CD4-positive, alpha-beta T cell treated with Interleukin-4 for 4 hours (primary cell): ENCODE measurements at places on chromosomes 7 and 10.

DNA sequence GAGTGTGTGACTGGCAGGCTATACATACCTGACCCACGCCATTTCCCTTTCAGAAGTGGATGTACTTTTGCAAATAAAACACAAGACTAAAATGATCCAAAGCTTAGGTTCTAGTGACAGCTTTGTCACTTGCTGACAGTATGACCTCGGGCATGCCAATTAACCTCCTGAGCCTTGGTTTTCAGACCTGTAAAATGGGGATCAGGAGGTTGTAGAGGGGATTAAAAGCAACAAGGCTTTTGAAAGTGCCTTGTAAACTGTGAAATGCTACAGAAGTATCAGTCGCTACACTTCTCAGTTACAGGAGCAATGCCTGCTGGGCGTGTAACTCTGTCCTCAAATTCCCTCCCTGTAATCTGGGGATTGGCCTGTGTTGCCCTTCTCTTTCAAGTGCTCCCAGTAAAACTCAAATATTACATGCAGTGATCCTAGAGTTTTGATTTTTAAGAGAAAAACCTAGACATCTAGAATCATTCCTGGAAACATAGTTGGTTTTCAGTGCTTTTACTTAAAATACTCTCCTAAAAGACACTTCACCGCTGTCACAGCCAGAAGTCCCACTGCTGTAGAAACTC lies 8.8 kb upstream of the GRB10 start:
- no peak for DNase-seq

DNA sequence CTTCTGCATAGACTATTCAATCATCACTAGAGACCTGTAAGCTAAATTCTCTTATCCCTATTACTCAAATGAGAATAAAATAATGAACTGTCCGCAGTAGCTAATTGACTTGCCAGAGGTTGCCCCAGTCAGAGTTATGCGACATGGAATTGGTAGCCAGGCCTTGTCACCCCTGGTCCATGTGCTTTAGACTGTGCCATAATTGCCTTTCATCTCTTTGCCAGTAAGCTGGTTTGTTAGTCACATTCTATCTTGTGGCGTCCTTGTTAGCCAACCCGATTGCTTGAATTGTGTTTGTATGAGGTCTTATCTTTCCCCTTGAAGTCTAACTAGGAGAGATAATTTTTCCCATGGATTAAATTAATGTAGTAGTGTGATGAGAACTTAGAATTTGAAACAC lies 262.6 kb downstream of the CSTF2T start:
- DNase-seq = no peak

DNA sequence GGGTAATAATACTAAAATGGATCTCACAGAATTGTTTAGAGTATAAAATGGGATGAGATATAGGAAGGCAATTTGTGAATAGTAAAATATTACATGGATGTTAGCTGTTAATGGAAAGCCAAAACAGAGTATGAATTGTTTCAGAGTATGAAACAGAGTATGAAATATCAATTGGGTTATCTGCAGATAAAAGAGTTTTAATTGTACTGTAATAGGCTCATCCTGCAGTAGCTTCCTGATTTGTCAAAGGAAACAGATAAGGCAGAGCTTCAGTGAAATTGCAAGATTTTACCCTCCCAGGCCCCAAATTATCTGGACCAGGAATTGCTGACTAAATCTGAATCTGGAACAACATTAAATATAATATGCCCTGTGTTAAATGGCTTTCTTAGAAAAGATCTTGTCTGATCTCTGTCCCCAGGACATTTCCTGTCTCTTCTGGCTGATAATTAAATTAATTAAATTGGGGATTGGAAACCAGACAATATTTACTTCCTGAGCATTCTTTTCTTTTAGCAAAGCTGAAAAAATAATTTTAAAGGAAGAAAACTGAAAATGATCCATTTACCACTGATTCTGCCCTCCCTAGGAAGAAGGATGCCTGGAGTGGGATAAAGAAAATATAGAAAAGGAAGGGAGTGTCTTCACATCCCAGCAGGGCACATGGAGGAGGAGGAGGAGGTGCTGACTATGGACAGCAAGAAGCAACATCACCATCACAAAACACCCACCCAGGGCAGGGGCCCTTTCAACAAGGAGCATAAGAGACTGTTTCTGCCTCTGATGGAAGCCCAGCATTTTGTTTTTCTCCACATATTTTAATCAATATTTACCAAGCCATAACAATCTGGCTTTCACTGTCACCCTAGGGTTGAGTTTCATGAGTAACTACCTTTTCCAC lies 18.5 kb downstream of the PTN start:
- DNase-seq = no peak

GRCh38 chr10:61804414-61804813 lies 97.1 kb upstream of the ARID5B start:
- DNase-seq = no peak

GRCh38 chr7:27106181-27106900 lies 3.9 kb upstream of the HOXA2 start:
- DNase-seq = no peak

DNA sequence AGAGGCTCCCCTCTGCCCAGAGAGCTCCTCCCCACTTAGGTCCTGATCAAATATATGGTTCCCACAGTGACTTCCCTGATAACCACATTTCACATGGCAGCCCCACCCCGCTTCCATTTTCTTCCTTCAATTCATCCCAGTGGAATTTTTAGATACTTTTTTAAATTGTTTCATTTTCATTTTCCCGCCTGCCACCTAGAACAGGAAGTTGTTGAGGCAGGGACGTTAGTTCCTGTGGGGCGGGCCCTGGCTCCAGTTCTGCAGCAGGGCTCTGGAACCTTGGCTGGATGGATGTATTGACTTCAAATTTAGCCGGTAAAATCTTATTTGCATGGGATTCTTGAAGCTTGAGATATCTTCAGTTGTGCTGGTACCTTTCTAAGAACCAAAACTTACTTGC lies 226.6 kb downstream of the PAXIP1 start:
- DNase-seq = no peak

DNA sequence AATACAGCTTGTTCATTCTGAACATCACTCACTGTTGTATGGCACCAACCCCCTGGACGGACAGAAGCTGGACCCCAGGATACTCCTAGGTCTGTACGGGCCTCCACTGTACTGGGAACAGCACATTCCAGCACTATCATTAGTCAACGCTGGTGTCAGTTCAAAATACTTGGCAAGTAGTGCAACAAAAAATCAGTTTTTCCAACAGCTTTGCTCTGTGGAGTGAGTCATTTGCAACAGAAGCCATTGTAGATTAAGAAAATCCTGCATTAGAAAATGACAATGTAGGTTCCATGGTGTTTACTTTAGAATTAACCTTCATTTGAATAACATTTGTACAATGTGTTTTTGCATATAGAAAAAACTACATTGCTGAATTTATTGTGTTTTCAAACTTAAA lies 266.6 kb downstream of the HDAC9 start:
- DNase-seq = no peak

- DNase-seq = no peak
Observed at GRCh38 chr7:68146983-68147382, 1150.3 kb downstream of the TYW1 start.

- no peak for DNase-seq
Observed at GRCh38 chr10:12063483-12063818, 5.3 kb upstream of the DHTKD1 start.

DNA sequence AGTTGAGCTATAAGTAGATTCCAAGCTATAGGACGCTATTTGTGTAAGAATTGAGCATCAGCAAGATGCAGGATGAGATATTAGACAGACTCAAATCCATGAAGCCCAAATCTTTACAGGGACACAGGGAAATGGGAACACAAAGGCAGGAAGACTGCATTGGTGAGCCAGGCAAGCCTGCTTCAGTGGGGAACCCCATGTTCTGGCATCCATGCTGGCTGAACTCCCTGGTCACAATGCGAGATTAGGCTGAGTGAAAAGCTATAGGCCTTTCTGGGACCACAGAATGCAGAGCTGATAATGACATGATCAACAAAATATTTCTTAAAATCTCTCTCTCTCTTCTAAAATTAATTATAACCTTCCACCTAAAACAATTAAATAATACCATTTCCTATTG lies 170.5 kb downstream of the CDC14C start:
- no peak for DNase-seq

DNA sequence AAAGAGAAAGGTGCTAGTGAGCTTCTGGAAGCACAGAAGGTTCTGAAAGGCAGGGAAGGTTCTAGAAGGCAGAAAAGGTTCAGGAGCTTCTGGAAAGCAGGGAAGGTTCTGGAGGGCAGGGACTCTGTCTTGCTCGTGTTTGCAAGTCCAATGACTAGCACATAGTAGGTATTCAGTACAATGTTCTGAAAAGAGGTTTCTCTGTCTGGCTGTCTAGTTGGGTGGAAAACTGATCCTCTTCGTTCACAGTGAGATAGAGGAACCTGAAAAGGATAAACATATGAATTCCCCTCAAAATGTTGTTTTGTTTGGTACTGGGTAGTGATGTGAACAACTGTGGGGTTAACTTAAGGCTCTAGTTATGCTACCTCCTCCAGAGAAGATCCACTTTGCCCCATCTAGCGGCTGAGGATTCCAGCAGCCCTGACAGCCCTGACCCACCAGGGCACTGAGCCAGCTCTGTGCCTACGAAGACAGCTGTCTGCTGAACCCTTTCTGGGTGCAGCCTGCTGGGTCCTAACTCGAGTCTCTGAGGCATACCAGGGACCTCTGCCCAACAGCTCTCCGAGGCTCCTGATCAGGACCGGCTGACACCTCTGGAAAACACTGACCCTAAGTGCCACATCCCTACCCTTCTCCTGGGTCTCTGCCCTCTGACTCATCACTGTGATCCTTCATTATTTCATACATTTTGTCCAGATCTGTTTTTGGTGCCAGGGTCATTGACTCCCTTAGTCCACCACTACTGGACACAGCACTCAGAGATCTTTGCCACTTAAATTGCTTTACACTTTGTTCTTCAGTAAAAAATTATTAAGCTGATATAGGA lies 15.4 kb downstream of the PTPRN2 start:
- no peak for DNase-seq

GRCh38 chr10:133509700-133510099 lies 17.5 kb upstream of the CYP2E1 start:
- DNase-seq = no peak

GRCh38 chr10:33321516-33321915 lies 13.0 kb downstream of the NRP1 start:
- no peak for DNase-seq

- no peak for DNase-seq
Observed at GRCh38 chr10:86678999-86679792, 10.9 kb downstream of the LDB3 start.

- no peak for DNase-seq
Observed at GRCh38 chr7:47325337-47325736, 256.6 kb downstream of the TNS3 start.

- no peak for DNase-seq
Observed at GRCh38 chr10:115023715-115024114, 69.5 kb upstream of the ATRNL1 start.

GRCh38 chr7:41886262-41886900 lies 183.5 kb upstream of the INHBA start:
- DNase-seq = no peak

DNA sequence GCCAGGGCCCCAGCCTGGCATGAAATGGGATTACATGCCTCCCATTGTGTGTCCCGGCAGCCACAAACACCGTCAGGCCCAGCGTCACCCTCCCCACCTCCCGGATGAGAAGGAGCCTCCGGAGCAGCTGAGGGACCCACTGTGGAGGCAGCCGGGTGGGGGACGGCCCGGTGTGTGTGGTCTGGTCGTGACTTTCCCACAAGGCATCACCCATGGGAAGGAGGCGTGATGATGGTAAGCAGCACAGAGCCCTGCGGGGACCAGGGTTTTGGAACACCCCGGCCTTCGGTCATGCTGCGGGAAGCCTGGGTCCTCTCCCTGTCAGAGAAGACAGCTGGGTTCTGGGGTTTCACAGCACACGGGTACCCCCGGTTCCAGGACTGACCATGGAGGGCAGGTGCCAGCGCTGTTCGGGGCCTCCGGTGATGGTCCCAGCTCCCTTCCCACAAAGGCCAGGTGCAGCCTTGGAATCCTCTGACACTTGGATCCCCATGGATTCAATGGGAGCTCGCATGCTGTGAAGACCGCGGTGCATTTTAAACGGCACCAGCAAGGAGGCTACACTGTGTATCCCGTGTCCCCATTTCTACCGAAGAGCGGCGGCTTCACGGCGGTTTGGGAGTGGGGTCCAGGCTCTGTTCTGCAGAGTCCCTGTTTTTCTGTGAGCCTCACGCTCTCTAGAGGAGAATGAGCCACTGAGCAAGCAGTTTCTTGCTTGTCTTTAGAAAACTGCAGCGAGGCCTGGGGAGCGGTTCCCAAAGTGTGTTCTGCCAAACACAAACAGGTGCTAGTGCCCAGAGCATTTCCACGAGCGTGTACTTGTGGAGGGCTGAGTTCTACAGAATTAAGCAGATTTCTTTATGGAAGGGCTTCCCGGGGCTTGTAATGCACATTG lies 336.0 kb downstream of the ADARB2 start:
- DNase-seq = no peak

DNA sequence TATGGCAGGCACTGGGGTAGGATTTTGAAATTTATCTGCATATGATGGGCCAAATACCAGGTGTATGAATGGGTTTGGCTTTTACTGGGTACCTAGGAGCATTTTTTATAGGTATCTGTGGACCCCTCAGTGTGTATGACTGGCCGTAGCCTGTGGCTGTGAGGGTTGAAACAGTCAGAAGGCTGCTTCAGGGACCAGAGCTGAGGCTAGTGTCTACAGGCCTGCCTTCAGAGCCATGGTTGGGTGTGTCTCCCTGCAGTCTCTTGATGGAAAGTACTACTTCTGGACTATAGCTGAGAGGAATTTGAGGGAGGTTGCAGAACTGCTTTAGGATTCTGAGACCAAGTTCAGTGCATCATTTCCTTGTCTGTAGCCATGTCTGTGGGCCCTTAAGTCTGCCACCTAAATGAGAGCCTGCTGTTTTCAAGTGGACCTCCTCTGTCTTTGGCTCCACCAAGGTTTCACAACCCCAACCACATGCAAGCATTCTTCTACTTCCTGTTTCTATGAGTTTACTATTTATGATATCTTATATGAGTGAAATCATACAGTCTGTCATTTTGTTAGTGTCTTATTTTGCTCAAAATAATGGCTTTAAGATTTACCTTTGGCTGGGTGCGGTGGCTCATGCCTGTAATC lies 19.9 kb upstream of the ZNF138 start:
- DNase-seq = no peak

DNA sequence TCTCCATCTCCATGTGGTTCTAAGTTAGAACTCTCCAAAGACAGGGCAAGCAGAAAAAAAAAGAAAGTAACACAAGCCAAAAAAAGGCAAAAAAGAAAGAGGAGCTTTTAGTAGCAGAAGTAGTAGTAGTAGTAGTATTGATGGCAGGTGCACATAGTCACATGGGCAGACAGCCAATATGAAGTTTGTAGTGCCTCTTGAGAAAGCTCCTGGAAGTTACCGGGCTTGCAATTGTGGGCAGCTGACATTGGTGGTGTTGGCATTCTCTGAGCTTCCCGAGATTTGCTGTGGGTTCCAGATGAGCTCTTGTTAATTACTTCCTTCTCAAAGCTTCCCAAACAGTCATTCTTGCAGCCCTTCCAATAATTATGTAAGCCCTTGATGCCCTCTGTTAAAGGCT lies 1128.5 kb downstream of the TYW1 start:
- DNase-seq = no peak

- no peak for DNase-seq
Observed at GRCh38 chr10:52447931-52448353, 133.9 kb downstream of the DKK1 start.

- no peak for DNase-seq
Observed at GRCh38 chr10:43607199-43607573, 948 bp downstream of the ZNF485 start.

GRCh38 chr7:114085313-114085591 lies 166.4 kb upstream of the PPP1R3A start:
- no peak for DNase-seq
